ENCODE measurements at places on chromosomes 12 and 14.
A peak's percentile ranks its signal among the peaks of the same experiment; 100 is the strongest.

- peak; percentile 54 for DNase-seq
These were observed 77.9 kb downstream of the SPATA7 start for GRCh38 chr14:88463318-88463717.

- DNase-seq = no peak
These were observed 181.6 kb downstream of the MYRFL start for GRCh38 chr12:70006619-70006973.

DNA sequence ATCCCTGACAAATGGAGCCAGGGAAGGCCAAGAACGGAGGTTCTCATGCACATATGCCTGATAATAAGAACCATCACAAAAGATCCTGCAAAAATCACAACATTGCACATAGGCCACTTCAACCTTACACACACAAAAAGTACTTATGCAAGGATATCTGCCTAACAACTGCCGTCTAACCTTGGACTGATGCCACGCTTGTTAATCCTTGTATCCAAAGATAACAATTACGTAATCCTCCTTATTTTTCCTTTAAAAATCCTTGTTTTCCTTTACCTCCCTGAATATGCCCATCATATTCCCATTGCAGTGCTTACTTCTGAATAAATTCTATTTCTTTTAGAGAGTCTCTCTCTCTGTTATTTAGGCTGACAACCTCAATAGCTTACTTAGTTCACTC is 59.5 kb downstream of the TMEM116 start:
- no peak for DNase-seq

DNA sequence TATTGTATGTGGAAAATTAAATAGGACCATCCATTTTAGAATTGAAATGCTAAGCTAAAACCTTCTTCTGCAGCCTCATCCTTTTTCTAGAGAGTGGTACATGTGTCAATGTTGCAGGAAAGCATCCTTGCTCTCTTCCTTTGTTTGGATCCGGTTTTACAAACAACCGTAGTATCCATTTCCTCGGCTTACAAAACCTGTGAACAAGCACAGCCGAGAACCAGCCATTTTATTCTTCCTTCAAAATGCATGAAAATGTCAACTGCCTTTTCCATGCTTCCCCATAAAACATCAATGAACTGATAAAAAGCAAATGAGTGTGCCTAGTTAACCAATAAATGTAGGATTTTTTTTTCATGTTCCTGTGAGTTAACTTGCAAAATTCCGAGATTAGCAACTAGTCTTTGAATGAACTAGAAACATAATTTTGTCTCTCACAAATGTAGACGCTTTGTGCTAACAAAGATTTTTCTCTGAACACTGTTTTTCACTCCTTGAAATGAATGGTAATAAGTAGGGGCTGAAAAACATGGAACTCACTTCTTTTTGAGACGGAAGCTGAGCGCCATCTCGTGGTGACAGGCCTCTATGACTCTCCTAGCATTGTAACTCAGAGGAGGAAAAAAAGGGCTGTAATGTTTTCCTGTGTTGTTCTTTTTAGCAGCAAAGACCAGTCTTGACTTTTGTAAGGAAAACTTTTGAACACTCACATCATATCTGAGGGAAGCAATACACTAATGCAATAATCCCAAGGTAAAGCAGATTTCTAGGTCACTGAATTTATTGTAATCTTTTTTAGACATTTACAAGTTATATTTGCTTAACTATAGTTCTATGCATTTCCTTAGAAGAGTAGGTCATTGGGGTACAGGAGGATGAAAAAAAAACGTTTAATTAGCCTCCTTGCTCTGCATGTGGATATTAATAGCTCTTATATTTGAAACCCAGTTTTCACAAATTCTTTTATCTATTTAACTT is 157.4 kb upstream of the FOXG1 start:
- DNase-seq = no peak
